ENCODE measurements at places on chromosomes 12 and 14. TPM values are rescaled to one million over a fixed set of nuclear protein-coding genes. Genes with fewer than 3 reads are reported as not detected.

FICD gene
- total RNA-seq: 6.4 TPM

GOLGA3 gene
- 79.5 TPM for total RNA-seq

PSMC1 gene
- 97.1 TPM for total RNA-seq

B4GALNT3 gene
- 11.7 TPM for total RNA-seq

KIF21A gene
- 27.7 TPM for total RNA-seq

FAM222A gene
- total RNA-seq: 0.73 TPM

PROX2 gene
- total RNA-seq: 0.13 TPM

PLA2G1B gene
- total RNA-seq: not detected

ESRRB gene
- total RNA-seq: 0.16 TPM

PIK3C2G gene
- 1.4 TPM for total RNA-seq

TMX1 gene
- total RNA-seq: 26.2 TPM

CARMIL3 gene
- total RNA-seq: 1.3 TPM

RTRAF gene
- 152 TPM for total RNA-seq

LRRIQ1 gene
- 3.2 TPM for total RNA-seq

TGFB3 gene
- 315 TPM for total RNA-seq

KRT73 gene
- not detected for total RNA-seq

TSPAN9 gene
- total RNA-seq: 53.0 TPM

RPS6KA5 gene
- 19.7 TPM for total RNA-seq

LDHB gene
- 614 TPM for total RNA-seq

MAP3K9 gene
- 14.0 TPM for total RNA-seq

PLCZ1 gene
- not detected for total RNA-seq

MIP gene
- total RNA-seq: not detected

FGD6 gene
- total RNA-seq: 14.9 TPM

YEATS4 gene
- total RNA-seq: 12.5 TPM

SRRM4 gene
- not detected for total RNA-seq

E2F7 gene
- 1.7 TPM for total RNA-seq

TMEM229B gene
- 24.7 TPM for total RNA-seq

ANKRD33 gene
- total RNA-seq: not detected

CORO1C gene
- total RNA-seq: 167 TPM

LALBA gene
- not detected for total RNA-seq

C1QL4 gene
- total RNA-seq: not detected

MLEC gene
- total RNA-seq: 150 TPM

PTHLH gene
- total RNA-seq: 0.86 TPM

CCDC38 gene
- not detected for total RNA-seq

CISTR gene
- not detected for total RNA-seq

MANSC4 gene
- total RNA-seq: not detected

OR4K17 gene
- not detected for total RNA-seq

TBX3 gene
- 251 TPM for total RNA-seq

HAL gene
- total RNA-seq: 1.8 TPM

ANKRD52 gene
- 43.9 TPM for total RNA-seq

Measured in ureter (tissue), 1 donor.